ENCODE measurements at places on chromosomes 16 and 17.

DNA sequence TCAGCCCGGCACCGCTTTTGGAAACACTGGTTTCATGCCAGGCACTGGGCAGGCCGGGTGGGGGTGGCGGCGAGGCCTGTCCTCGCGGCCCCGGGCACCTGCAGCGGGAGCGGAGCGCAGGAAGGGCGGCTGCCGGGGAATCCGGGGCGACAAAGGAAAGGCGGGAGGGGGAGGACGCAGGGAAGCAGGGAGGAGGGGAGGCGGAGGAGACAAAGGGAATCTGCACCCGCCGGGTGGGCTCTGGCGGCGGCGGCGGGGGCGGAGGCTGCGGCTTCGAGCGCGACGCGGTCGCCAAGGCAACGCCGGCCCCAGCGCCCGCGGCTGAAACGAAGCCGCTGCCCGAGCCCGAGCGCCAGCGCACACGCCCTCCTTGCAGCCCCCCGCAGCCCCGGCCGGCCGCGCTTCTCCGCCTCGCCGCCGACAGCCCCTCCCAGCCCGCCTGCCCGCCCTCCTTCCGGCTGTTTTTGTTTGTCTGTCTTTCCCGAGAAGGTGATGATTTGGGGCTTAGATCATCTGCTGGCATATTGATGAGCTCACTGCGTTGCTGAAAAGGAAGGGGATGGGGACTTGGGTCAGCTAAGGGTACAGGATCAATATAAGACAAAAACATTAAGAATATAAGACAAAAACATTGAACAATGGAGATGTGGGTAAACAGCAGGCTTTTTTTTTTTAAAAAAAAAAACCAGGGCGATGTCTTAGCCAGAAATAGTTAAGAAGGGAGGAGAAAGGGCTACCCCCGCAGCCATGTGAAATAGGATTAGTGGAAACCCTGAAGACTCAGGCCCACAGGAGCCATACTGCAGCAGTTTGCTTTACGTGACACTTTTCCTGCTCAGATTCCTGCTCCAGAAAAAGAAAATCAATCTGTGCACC is 32.7 kb downstream of the CDK5R1 start:
- DNase-seq: no peak

DNA sequence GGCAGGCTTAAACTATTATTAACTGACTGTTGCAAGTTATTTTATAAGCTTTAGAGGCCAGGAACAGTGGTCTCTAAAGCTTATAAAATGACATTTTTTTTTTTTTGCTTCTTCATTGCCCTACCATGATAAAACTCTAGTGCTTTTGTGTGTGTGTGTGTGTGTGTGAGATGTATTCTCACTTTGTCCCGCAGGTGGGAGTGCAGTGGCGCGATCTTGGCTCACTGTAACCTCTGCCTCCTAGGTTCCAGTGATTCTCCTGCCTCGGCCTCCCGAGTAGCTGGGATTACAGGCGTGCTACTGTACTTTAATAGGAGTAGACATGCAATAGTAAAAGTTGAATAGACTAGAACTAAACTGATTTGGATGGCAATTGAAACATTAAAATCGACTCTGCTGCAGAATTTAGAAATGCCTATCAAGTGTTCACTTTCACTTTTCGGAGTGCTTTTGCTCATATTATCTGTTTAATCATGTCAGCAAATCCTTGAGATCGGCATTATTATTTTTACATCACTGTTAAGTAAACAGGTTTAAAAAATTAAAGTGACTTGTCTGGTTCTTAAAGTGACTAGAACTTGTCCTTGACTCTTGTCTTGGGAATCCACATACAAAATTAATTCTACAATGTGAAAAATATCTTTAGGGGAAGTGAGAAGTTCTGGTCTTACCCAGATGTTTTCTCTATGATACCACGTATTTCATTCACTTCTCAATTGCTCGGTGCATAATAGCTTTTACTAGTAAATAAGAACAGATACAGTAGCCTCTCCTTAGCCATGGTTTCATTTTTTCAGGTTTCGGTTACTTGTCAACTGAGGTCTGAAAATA is 8.4 kb upstream of the PCTP start:
- DNase-seq: no peak

GRCh38 chr17:19372439-19372838 is 5.9 kb upstream of the MAPK7 start:
- DNase-seq: no peak

DNA sequence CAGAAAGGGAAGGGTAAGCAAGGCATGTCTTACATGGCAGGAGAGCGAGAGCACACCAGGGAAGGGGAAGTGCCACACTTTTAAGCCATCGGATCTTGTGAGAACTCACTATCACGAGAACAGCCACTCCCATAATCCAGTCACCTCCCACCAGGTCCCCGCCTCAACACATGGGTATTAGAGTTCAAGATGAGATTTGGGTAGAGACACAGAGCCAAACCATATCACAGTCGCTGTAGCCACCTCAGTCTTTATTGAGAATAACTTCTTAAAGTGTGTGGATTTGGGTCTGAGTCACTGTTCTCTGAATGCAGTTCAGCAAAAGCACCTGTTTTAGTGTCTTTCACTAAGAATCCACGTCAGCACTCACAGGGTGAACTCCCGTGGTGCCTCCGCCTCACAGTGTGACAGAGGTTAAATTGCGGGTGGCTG is 195.2 kb upstream of the CHMP6 start:
- no peak for DNase-seq

DNA sequence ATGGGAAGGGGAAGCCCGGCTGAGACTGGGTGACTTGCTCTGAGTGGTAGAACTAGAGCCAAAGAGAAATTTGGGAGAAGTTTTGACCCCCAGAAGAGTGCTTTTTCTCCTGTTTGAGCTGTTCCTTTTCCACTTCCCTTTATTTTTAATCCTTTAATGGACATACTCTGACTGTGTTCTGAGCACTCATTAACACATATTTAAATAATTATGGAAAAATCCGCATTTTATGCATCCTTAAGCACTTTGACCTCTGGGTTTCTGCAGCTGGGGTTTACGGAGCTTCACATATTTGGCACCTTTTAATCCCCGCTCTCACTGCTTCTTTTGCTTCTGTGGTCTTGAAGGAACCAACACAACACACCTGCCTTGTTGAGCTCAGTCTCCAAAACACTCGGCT is 114.7 kb downstream of the FOXL1 start:
- DNase-seq: no peak

DNA sequence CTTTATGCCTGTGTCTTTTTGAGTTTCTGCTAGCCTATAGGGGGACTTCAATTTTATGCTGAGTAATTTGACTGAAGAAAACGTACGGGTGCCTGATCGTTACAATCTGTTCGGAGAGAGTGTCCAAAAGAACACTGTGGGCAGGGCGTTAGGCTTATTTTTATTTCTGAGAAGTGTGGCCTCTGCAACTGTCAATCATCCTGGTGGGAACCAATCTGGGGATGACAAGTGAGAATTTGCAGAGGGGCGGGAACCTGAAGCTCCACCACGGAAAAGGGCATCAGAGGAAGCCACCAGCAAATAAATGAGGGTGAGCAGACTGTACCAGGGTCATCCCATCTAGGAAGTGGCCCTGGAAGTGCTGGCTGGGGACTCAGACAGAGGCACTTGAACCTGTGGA is 12.0 kb upstream of the CDYL2 start:
- no peak for DNase-seq

- DNase-seq: no peak
Measured at GRCh38 chr17:68460146-68460545, 2.9 kb upstream of the WIPI1 start.

DNA sequence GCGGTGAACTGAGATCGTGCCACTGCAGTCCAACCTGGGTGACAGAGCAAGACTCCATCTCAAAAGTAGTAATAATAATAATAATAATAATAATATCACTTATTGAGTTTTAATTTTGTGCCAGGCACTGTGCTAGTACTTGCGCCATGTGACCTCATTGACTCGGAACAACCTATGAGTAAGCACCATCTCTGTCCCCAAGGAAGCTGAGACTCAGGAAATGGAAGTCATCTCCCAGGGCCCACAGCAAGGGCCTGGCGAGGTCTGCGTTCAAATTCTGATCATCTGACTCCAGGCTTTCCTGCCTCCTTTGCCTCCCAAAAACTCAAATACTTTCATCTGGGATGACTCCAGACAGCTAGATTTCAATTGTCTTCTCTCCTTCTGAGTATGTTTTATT is 162.9 kb downstream of the SEC14L1 start:
- DNase-seq: no peak

DNA sequence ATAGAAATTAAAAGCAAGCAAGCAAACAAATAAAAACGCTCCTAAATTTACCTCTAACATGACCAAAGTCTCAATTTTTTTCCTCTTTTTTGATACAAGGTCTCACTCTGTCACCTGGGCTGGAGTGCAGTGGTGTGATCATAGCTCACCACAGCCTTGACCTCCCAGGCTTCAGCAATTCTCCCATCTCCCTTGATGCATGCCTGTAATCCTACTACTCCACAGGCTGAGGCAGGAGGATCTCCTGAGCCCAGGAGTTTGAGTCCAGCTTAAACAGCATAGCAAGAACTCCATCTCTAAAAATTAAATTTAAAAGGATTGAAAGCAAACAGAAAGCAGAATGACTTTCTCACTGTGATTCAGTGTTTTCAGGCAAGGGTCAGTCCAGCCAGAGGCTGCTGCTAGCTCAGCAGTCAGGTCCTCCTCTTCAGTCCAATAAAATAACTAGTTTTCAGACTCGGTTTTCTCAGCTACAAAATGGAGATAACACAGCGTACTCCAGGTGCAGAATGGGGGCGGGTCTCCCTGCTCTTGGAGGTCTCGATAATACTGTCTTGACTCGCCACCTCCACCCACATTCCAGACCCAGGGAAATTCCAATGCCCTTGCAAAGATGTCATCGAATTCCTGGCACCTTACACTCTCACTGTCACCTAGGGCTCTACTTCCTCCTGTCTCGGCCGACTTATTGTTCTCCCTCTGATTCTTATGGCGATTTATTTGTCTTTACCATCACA is 20.7 kb upstream of the MRTFB start:
- DNase-seq: no peak

GRCh38 chr17:82664701-82665182 is 16.5 kb upstream of the WDR45B start:
- no peak for DNase-seq

DNA sequence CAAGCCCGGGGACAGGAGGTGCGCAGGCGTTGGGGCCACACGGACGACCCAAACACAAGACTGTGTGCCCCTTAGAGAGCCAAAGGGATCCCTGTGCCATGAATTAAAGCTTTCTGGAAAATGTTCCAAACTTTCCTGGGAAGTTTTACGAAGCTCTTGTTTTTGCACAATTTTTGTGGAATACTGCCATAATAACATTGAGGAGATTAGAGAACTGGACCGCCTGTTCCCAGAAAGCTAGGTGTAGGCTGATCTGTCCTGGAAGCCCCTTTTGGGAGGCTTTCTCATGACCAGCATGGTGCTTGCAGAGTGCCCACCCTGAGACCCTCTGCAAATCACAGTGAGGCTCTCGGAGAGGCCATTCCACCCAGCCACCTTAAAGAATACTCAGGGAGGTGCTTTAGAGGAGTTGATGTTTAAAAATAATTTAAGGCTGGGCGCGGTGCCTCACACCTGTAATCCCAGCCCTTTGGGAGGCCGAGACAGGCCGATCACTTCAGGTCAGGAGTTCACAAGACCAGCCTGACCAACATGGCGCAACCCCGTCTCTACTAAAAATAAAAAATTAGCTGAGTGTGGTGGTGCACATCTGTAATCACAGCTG is 1.1 kb downstream of the KDM8 start:
- DNase-seq: no peak

- DNase-seq: no peak
Measured at GRCh38 chr17:28917465-28917864, 14.6 kb upstream of the DHRS13 start.

DNA sequence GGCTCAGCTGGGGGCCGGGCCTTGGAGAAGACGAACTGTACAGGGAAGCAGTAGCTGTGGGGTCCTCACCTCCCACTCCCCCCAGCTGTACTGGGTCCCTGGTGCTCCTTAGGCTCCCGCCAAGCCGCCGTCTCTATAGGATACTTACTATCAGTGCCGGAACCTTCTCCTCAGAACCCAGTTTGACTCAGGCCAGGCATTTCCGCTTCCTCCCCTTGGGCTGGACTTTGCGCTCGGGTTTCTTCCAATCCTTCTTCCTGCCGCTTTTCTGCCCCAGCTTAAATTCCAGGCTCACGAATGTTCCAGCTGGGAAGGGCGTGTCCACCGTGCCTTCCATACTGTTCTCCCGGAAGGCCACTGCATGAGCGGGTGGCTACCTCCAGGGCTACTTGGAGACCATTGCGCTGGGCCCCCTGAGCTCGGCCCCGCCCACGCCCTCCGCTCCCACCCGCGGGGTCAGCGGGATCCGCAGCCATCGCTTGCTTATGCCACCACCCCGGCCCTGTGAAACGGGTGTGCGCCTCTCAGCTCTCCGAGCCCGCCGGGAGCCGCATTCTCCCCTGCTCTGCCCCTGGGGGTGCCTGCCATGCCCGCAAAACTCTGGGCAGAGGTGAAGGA is 1795.9 kb downstream of the TP53TG3F start:
- DNase-seq: no peak

DNA sequence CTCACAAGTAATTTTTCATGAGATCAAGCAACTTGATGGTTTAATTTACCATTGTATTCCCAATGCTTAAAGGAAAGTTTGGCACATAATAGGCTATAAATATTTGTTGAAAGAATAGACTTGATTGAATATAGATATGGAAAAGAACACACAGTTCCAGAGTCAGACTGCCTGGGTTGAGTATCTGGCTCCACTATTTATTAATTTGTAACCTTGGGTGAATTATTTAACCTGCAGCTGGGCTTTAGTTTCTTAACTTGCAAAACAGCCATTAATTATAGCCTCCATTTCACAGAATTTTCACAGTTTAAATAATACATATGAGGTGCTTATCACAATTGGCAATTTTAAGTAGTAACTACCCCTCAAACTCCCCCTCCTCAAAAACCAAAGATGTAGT is 73.6 kb downstream of the NCOR1 start:
- no peak for DNase-seq

- DNase-seq: no peak
Measured at GRCh38 chr17:37829592-37830123, 84.8 kb upstream of the HNF1B start.

DNA sequence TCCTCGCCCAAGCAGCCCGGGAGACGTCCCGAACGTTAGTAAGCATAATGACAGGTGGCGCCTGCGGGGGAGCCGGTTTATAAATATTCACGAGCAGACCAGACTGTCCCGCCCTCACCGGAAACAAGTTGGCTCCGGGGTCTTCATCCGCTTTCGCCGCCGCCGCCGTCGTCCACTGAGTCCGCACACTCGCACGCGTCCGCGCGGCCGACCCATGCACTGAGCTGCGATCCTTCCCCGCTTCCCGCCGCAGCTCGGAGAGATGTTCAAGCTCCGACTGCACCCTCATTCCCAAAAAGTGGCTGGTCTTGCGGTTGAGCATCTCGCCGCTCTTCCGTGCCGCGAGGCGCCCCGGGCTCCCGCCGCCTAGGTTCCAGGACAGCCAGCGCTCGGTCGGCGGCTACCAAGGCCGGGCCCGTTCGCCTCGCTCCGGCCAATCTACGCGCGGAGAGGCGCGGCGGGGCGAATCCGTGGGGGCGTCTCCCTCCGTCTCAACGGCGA is 385 bp downstream of the CFAP119 start:
- DNase-seq: no peak

DNA sequence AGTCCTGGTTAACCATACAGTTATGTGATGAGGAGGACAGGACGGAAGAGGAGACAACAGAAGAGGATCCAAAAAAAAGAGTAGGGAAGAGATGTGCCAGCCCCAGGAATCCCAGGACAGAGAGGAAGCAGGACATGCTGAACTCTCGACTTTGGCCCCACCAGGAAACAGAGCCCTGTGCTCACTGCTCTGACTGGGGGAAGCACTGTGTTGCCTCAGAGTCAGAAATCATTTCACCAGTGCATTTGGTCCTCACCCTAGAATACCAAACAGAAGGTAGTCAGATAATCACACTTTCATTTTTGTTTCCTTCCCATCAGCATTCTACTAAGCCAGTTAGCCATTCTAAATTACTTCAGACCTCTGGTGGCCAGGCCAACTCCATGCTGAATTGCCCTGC is 421.0 kb upstream of the CDH5 start:
- DNase-seq: no peak

Data from C1 segment of cervical spinal cord (tissue), 14 donors.